ENCODE measurements at places on chromosomes 6 and 20.

DNA sequence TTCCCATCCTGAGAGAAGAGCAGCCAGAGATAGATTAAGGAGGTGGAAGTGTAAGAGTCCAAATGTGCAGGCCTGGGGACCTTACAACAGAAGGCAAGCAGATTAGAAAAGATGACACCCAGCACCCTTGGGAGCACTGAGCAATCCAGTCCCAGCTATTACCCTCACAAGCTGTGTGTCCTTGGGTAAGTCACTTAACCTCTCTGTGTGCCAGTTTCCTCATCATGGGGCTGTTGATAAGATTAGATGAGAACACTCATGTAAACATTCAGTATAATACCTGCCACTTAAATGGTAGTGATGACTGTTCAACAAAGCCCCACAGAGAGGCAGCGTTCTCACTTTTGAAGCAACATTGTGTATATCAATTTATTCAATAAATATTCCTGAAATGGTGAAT lies 114.8 kb upstream of the CST7 start:
- DNase-seq, result no peak

- DNase-seq, result no peak
Measured at GRCh38 chr6:90382760-90383159, 86.1 kb upstream of the BACH2 start.

- DNase-seq, result no peak
Measured at GRCh38 chr6:30979141-30979540, 4.4 kb upstream of the MUC21 start.

- DNase-seq, result no peak
Measured at GRCh38 chr6:138487102-138487604, 12.1 kb downstream of the NHSL1 start.

DNA sequence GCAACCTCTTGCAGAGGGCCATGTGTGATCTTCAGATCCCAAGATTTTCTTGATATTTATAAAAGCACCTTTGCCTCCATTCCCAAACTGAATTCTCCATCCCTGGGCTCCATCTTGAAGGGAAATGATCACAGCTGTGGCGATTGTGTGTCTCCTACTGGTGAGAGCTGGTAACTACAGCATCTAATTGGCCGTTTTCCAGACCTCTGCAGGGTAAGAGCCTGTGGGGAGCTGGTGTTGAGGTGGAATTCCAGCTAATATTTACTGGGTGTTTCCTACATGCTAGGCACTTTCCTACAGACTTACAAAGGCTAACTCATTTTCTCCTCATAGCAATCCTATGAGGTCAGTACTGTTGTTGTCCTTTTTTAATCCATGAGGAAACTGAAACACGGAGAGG lies 59.2 kb upstream of the FNDC1 start:
- DNase-seq, result no peak

DNA sequence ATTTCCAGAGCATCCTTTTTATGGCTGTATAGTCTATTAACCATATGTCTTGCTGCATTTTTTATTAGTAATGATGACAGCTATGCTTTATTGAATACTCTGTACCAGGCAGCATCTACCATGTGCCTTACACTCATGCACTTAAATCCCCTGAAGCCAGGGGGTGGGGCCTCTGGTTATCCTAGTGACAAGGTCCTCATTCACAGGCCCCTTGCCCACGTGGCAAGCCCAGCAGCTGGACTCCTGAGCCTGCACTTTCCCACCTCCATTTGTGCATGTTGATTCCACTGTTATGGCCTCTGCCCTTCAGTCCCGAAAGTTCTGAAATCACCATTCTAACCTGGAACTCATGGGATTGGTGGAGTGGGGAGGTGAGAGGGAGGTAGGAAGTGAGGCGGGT lies 22.3 kb downstream of the ACTR5 start:
- DNase-seq, result no peak

GRCh38 chr6:124073021-124073420 lies 269.4 kb downstream of the NKAIN2 start:
- no peak for DNase-seq

- no peak for DNase-seq
Measured at GRCh38 chr6:83546636-83547035, 34.3 kb downstream of the PRSS35 start.

GRCh38 chr6:118648866-118649554 lies 2.4 kb downstream of the CEP85L start:
- DNase-seq, result no peak
